ENCODE measurements at places on chromosomes 1 and 21. TPM values are rescaled to one million over a fixed set of nuclear protein-coding genes. Genes with fewer than 3 reads are reported as not detected.

Gene HMCN1
- polyA plus RNA-seq = 14.8 TPM

Gene MX2
- polyA plus RNA-seq = not detected

Gene NBPF4
- polyA plus RNA-seq = 0.06 TPM

Gene DYNLT5
- 5.4 TPM for polyA plus RNA-seq

DNA sequence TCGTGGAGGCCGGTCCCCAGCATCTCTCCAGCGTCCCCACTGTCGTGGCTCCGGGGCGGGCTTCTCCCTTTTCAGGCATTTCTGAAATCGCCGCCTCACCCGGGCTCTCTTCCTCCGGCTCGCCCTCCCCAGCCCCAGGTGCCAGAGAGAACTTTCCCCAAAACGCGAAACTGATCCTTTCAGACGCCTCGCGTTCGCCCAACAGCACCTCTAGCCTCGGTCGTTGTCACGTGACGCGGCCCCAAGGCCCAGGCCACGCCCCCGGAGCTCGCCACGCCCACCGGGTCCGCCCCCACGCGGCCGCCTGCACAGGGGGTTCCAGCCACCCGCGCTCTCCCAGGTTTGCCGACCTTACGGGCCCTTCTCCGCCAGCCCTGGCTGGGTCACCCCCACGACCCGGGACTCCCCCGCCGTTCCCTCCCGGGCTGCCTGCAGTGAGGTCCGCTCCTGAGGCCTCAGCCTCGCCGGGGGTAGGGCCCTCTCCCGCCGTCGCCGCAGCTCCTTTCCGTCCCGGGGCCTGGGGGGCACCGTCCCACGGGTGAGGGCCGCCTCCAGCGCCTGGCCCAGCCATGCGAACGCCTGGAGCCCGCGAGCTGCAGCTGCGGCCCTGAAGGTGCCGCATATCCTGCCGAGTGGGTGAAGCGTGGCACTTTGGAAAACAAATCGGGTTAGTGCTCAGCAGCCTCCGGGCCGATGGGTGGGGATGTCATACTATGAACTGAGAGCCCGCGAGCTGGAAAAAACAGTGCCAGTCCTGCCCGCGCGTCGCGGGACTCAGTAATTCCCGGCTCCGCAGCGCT lies 21.0 kb downstream of the H3-3A start:
- peak; percentile 86 for DNase-seq

DNA sequence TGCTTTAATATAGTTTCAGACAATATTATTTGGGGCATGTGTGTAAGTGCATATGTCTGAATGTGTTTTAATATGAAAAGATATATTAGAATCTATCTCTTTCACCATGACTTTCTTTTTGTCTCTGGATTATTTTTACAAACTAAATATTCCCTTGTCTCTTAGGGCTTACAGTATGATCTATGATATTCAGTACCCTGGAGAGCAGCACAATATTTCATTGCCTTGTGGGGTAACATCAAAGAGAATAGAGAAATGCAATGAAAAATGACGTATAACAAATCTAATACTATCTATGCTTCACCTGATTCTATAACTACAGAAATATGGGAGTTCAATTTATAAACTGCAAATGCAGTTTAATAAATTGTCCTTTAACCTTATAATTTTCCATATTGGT lies 2084.5 kb downstream of the MRPL39 start:
- no peak for DNase-seq

DNA sequence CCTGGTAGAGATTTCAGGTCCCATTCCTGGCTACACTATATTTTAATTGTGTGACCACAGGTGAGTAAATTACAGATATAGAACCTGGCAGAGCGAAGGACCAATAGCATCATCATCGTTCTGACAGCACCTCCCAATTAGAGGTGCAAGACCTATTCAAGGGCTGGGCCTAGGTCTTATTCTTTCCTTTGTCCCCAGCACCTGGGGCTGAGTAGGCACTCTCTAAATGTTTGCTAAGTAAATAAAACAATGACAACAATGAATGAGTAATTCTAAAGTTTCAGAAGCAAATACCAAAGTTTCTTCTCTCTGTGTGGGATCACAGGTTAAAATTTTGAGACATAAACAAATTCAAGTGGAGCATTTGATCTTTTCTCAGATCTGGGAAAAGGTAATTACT lies 32.7 kb downstream of the BEND5 start:
- no peak for DNase-seq

- no peak for DNase-seq
Measured at GRCh38 chr21:42097860-42098454, 26.8 kb downstream of the UMODL1 start.

DNA sequence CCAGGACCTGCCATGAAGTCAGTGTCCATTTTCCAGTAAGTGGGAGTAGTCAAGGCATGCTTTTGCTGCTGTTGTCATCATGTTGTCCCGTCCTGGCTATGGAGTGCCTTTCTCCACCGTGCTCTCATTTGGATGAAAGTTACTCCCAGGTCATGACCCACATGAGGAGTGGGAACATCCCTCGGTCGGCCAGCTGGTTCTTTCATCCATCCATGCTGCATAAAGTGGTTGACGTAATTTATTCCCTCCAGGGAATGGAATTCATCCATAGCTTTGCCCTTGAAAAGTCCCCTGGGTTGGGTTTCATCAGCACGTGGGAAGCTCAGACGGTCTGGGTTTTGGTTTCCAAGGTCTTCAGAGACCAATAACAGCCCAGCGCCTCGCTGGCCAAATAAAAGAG lies 11.6 kb downstream of the PLA2G2A start:
- peak; percentile 5 for DNase-seq

GRCh38 chr1:199953651-199954050 lies 73.9 kb upstream of the NR5A2 start:
- no peak for DNase-seq

DNA sequence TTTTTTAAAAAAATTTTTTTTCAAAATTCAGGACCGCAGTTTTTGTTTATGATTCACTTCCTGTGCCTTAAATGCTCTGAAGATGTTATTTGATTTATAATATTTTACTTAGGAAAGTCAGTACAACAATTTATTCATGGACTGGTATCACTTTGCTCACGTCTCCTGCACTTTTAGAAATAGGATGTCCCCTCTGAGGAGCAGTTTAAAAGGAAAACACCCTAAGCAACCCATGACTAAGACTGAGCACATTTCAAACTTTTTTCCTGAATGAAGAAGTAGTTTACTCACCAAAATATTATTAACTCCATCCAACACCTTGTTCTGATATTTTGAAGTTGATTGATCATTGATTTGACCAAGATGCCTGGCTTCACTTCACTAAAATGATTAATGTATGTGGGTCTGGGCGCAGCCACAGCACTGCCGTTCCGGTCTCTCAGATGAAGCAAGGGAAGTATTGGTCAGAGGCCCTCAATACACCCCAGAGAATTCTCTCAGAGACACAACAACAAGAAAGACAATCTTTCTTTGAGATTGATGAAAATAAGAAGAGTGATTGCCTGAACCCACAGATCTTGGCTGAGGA lies 223.9 kb downstream of the TGFB2 start:
- no peak for DNase-seq
